ENCODE measurements at places on chromosomes 5 and 9.

GRCh38 chr9:127398715-127399400 is 1.9 kb downstream of the SLC2A8 start:
- DNase-seq, result no peak

DNA sequence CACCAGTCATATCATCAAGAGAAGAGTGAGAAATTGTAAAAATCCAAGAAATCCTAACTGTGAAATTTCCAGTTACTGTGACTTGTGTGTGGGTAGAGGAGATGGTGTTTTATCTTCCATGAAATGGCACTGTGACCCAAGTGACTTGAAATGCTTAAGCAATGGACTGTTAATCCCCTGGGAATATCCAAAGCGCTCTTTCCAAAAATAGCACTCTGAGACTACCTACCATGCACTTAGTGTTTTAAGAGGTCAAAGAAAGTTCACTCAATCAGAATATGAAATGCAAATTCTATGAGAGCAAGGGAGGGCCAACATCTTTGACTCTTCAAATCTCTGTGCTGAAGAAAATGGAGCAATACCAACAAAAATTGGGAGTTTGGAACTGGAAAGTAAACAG is 244.0 kb downstream of the GABRB2 start:
- no peak for DNase-seq

- DNase-seq, result peak; percentile 57
Observed at GRCh38 chr9:109117856-109118807, 1.6 kb downstream of the TMEM245 start.

DNA sequence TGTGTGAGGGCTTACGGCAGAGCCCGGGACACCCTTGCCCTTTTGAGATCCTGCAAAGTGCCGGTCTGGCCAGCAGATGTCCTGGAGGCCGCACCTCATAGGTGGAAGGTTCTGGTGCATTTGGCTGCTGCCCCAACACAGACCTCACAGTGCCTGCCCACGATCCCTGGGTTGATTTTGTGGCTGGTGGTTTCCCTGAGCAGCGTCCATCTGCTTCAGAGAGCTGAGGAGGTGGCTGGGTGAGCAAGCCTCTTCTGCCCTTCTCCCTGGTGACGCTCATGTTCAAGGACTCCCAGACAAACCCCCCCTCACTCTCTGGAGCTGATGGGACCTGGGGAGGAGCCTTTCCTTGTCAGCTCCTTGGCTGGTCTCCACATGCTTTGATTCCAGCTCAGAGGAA is 18.9 kb downstream of the BNIP1 start:
- no peak for DNase-seq

DNA sequence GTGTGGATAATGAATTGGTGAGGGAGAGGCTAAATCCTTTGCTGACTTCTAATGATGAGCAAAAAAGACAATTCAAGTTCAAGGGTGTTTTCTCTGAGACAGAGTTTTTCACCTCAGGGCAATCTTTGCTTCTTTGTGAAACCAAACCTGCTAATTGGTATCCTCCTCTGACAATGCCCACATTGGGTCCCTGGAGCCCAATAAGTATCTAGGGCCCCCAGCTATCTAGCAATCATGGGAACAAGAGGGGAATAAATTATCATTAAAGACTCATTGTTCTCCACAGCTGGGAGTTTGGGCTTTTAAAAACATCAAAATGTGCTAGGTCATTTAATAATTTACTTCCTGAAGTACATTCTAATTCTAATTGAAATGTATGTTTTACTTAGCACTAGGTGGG is 227.3 kb downstream of the TMEM167A start:
- no peak for DNase-seq

GRCh38 chr9:88237479-88237961 is 99.2 kb upstream of the SPATA31C2 start:
- DNase-seq, result no peak

DNA sequence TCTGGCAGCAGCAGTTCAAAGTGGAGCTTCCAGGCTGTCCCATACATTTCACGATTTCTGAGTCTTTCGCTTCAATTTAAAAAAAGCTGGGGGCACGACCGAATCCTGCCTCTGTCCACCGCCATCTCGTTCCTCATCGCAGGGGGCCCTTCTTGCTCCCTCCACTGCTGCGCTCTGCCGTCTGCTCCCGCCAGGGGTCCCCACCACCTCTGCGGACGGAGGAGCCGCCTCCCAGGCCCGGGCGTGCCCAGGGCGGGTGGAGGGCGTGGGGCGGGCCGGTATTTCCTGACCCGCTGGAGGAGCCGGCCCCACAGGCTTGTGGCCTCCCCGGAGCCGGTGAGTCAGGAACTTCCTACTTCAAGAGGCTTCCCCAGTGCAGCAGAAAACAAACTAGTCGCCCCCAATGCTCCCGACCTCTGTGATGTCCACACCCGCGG is 50.4 kb downstream of the USP20 start:
- peak; percentile 91 for DNase-seq

GRCh38 chr9:6153425-6153824 is 62.2 kb upstream of the IL33 start:
- DNase-seq, result no peak

DNA sequence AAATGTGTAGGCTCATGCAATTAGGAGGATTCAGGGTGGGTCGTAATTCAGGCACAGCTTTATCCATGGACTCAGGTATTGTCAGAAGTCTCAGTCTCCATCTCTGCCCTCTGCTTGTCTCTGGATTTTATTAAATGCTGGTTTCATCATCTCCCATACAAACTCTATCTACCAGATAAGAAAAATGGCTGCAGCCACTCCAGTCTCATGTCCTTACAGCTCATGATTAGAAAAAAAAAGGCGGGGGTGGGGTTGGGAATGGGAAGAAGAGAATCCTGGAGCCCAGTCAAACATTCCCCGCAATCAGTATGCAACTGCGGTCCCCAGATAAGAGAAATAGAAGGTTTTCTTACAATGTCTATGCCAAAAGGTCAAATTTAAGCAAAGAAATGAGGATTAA is 7.6 kb upstream of the FBXO38 start:
- no peak for DNase-seq

DNA sequence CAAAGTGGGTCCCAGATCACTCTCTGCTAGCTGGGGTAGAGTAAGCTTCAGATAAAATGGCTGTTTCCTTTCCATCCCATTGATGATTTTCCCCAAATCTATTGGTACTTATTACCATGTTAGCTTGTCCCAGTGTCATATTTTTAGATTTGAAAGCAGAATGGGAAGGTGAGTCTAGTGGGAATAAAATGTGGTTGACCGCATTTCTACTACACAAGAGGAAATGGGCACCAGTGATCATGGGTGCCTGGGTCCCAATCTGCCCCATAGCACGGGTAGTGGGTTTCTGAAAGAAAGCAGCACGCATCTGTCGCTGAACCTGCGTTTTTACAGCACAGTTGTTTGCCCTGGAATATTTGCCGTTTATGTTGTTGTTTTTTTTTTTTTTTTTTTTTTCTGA is 20.1 kb downstream of the DAPK1 start:
- DNase-seq, result no peak

DNA sequence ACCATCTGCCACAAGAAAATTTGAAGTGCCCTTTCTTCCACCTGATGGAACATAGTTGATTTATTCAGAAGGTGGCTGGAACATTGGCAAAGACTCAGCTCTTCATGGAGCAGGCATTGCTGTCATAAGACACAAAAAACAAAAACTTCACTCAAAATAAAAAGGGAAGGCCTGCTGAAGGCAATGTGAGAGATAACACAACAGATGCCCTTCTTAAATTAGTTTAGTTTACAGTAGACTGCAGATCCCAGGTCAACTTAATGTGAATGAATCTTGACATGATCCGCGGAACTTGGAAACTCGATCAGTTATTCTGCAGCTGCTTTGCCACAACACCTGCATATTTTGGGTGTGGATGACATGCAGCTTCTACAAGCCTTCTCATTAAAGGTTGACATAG is 159.8 kb upstream of the PLCXD3 start:
- DNase-seq, result no peak

GRCh38 chr9:34556949-34557348 is 32.6 kb downstream of the CNTFR start:
- no peak for DNase-seq

DNA sequence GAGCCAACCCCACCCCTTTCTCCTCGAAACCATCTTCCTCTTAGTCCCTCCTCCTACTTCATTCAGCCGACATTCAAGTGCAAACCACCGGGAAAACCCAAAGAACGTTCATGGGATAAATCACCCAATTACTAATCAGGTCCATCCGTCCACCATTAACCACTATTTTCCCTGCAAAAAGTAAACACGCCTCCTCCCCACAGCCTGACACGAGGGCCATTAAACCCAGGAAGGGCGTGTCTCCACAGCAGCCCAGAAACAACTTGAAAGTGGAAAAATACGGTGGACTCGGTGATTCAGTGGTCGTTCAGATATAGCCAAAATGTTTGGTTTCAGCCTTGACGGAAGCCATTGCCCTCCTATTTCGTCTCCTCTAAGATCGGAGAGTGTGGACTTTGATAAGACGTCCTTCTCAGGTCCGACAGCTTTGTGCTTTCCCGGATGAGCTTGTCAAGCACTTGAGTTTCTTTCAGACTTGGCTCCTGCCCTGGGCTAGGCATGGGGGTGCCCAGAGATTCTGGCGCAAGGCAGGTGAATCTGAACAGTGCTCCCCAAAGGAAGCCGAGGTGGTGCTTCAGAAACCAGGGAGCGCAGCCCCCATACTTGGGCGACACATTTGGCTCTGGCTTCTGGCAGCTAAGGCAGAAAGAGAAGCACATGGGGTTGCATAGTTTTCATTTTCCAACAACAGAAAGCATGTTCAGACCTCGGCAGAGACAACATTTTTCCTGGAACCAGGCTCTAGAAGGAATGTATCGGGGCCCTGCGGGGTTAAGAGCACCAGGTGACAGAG is 56.6 kb downstream of the SMIM23 start:
- DNase-seq, result no peak

- no peak for DNase-seq
Observed at GRCh38 chr9:128149951-128150593, 819 bp downstream of the LCN2 start.

- DNase-seq, result no peak
Observed at GRCh38 chr5:31983851-31984250, 190.3 kb downstream of the GOLPH3 start.

- DNase-seq, result no peak
Observed at GRCh38 chr5:173971681-173972345, 17.2 kb upstream of the C5orf47 start.

GRCh38 chr5:14810282-14810681 is 61.3 kb downstream of the ANKH start:
- DNase-seq, result no peak

DNA sequence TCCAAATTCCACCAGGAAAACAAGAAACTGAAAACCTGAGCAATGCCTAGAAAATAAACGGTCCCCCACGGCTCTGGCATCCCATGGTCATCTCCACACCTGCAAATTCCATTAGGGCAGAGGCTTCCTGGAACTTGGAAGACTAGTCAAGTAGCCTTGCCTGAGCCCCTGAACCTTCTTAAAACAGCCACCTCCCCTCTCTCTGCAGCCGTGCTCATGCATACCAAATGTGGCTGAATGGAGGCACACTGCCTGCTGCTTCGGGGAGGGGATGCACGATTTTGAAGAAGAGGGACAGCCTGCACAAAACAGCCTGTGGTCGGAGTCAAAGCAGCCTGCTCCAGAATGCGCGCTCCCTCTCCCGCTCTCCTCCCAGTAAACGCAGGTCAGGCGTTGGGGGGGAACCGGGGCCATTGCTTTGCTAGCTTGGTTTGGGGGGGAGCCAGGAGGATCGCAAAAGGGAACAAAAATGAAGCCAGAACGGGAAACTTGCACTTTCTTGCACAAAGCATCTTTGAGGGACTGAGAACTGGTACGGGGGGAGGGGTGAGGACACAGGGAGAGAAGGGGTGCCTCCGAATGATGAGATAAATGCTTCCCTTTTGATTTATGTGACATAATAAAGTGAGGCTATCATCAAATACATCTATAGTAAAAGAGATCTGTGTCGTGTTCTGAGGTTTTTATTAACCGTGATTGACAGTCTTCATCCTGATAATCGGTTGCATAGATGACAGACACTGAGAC is at the start of gene TRPM3:
Gene TRPM3 (minus strand): TSS at position 347 of the 747 bp plus-strand sequence. CDS start 267 bp downstream, at position 80.
- DNase-seq, result no peak

DNA sequence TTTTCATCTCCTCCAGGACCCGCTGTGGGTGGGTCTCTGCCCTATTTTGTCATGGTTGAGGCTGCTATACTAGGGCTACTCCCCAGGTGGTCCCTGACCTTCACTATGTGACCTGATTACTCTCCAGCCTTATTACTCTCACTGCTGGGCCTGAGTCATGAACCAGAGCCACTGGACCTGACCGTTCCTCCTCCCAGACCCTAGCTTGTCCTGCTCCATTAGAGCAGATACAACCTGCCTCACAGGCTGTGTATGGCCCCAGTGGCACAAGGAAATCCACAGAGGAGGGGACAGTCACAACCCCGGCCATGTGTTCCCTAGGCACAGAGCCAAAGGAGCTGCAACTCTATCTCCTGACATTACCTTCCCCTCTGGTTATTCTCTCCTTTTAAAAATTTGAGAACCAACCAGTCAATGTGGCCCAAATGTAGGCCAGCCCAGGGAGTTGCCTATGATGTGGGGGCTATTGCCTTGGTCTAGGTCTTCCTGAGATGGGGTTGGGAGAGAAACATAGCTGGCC is 96.0 kb upstream of the FSTL4 start:
- no peak for DNase-seq

- DNase-seq, result no peak
Observed at GRCh38 chr9:87853302-87853701, 29.4 kb upstream of the SPATA31E1 start.

DNA sequence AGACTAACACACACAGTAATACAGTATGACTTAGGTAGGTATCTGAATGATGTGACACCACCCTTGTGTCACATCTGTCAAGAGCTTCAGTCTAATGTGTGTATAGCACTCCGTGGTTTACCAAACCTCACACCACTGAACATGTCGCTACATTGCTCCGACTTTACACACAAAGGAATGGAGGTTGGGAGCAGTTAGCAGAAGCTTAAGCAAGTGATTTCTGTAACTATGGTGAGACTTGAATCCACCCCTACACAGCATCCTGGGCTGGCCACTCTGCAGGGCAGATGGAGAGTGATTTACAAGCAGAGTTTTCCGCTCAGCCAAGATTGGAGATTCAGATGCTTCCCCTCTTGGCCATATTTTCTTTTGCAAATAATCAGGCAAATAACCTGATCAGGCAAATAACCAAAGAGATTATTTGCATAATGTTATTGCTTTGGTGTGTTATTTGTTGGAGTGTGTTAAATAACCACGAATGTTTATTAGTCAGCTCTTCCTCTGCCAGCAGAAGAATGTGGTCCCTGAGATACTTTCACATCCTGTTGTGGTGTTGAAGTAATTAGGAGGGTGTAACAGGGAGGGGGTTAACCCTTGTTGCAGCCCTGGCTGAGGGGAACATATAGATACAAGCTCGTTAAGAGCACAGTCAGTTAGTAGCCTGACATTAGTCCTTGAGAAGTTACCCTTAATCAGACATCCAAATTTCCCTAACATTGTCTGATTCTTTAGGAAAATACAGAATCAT is 92.8 kb downstream of the SNX18 start:
- DNase-seq, result peak; percentile 12

- no peak for DNase-seq
Observed at GRCh38 chr9:4955836-4956235, 29.2 kb upstream of the JAK2 start.

- DNase-seq, result no peak
Observed at GRCh38 chr5:86644843-86645242, 27.1 kb downstream of the COX7C start.

- no peak for DNase-seq
Observed at GRCh38 chr9:88746029-88746742, 211.2 kb downstream of the NXNL2 start.

- no peak for DNase-seq
Observed at GRCh38 chr9:98255061-98255577, 330 bp downstream of the TBC1D2 start.
